ENCODE measurements at places on chromosomes 7 and 10.
A peak's percentile ranks its signal among the peaks of the same experiment; 100 is the strongest.

DNA sequence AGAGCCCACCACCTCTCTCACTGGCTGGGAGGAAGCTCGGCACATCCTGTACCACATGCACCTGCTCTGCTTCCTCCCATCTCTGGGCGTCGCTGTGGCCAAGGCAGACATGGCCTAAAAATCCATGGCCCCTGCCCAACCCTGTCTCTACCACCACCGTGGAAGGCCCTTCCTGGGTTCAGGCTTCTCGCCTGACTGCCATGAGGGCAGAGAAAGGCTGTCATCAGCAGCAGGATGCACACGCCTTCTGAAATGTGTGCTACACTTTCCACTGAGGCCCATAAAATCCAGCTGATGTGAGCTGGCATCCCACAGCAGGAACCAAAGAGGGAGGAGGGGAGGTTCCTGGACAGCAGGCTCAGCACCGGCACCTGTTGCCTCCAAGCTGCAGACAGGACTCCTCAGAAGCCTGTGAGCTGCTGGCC lies 93.4 kb downstream of the PTPRN2 start:
- no peak for DNase-seq

DNA sequence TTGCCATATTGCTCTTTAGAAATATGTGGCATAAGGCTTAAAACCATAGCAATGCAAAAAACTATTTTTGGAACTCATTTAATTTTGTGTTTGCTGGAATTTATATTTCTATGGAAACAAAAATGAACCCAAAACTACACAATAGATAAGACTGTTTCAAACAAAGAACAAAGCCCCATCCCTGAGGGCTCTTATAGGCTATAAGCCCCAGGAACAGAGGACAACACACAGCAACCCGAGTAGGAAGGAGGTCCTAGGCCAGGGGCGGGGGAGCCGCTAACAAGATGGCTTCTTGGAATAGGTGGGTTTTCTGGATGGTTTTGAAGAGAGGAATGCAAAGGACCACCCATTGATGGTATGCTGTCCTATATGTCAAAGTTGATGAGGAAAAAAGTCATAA lies 8.6 kb downstream of the COL28A1 start:
- DNase-seq = no peak

- DNase-seq = no peak
Measured at GRCh38 chr10:46559231-46559671, 2.8 kb upstream of the GPRIN2 start.

DNA sequence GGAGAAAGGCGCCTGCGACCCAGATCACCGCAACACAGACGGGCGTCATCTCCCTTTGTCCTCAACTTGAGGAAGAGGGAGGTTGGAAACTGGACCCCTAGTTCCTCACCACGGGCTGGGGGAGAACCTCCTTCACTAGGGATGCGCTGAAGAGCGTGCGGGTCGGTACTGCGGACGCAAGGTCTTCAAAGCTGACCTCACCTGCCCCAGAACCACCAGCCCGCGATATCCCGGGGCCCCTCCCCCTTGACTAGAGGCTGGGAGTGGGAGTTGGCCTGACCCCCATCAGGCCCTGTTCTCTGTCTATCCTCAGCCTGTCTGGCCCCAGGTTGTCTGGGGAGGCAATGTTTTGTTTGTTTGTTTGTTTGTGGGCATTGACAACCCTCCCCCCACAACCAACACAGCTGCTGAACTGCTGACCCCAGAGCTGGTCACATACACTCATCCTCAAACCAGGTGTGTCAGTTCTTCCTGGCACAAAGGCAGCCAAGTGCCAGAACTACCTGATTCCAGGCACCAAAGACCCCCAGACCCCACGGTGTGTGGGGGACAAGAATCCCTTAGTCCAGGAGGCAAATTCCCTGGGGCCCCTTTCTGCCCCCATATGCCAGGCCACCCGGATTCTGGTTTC lies 2.9 kb downstream of the NPM3 start:
- no peak for DNase-seq

DNA sequence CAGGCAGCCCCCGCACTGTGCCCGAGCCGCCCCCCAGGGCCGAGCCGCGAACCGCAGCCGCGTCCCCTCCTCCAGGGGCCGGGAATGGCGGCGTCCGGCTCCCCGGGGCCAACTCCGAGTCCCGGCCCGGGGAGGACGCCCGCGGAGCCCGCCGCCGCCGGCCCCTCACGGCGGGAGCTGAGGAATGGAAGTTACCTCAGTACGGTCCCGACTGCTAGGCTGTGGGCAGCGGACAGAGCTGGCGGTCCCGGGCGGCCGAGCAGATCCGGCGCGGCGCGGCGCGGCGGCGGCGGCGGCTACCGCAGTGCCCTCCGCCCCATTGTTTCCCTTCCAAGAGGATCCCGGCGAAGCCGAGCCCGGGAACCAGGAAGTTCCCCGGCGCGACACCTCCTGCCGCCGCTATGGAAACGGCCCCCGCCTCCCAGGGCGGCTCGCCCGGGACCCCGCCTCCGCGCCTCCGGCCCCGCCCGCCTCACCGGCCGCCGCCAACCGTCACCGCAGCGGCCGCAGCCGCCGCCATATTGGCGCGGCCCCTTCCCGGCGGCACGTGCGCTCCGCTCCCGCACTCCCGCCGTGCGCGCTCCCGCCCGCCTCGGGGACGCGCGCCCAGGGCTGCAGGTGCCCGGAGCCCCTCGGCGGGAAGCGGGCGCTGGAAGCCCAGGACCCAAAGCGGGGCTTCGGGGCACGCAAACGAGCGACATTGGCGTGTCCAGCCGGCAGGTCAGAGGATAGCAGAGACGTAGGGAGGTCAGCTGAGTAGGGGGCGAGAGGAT lies at the start of gene USP6NL:
USP6NL (minus strand) TSS at position 403 of the 773 bp plus-strand sequence. CDS start 14,016 bp downstream, outside the sequence.
- peak; percentile 55 for DNase-seq

- DNase-seq = no peak
Measured at GRCh38 chr7:142863891-142864685, 9.2 kb downstream of the EPHB6 start.

All from activated T-cell treated with anti-CD3 and anti-CD28 coated beads for 24 hours (primary cell).